B cell (primary cell): ENCODE measurements at places on chromosomes 3 and 15.

DNA sequence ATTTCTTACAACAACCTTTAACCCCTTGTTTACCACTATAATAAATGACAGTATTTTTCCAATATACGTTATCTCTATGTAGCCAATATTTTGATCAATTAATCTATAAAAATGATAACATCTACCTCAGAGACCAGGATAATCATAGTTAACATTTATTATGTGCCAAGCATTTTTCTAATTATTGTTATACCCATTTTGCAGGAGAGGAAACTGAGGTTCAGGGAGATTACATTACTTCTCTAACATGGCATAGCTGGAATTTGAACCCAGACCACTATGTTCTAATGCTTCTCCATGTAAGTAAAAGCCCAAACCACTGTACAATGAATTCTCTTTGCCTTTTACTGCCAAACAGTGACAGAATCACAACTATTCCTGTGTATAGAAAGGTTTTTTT, 113.4 kb upstream of the PFN2 start:
- H3K4me1 ChIP-seq = no peaks in the 10 kb centered on the region
- no peak overlapping the region for H3K27ac ChIP-seq
- no peaks in the 10 kb centered on the region for H3K36me3 ChIP-seq

GRCh38 chr3:159632851-159633250, 355.8 kb upstream of the IL12A start:
- no peaks in the 10 kb centered on the region for H3K27me3 ChIP-seq
- no peak overlapping the region for H3K27ac ChIP-seq
- no peak for DNase-seq
- no peak overlapping the region for H3K4me3 ChIP-seq
- no peaks in the 10 kb centered on the region for H3K36me3 ChIP-seq

DNA sequence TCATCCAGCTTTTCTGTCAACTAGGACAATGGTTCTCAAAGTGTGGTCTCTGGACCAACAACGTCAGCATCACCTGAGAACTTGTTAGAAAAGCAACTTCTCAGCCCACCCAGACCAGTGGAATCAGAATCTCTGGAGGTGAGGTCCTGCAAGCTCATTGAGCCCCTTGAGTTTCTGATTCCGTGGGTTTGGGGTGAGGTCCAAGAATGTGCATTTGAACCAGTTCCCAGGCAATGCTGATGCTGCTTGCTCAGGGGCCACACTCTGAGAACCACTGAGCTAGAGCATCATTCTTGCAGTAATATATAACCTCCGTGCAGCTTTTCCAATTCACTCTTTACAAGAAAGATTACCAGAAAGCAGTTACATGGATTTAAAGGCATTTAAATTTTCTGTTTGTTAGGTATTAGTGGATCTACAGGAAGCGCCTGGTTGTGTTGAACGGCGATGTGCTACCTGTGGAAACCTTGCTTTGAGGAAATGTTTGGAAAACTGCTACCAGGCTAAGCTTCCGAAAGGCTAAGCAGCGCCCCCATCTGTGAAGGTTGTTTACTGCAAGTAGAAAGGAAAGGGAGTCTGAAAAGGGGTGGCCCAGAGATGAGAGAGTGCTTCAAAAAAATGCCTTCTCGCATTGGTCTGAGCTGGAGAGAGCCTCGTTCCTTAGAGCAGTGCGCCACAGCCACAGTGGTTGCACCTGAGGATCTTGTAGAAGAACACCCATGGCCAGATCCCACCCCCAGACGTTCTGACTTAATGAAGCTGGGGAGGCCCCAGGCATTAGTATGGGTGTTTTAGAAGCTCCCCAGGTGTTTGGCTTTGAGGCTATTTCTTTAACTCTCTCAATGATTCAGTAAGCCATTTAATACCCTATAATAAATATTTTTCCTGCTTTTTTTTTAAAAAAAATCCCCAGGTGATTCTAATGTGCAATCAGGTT, 50.0 kb downstream of the RLBP1 start:
- H3K4me1 ChIP-seq = no peaks in the 10 kb centered on the region
- H3K27me3 ChIP-seq = no peaks in the 10 kb centered on the region
- no peak overlapping the region for H3K4me3 ChIP-seq
- DNase-seq = peak; percentile 26

DNA sequence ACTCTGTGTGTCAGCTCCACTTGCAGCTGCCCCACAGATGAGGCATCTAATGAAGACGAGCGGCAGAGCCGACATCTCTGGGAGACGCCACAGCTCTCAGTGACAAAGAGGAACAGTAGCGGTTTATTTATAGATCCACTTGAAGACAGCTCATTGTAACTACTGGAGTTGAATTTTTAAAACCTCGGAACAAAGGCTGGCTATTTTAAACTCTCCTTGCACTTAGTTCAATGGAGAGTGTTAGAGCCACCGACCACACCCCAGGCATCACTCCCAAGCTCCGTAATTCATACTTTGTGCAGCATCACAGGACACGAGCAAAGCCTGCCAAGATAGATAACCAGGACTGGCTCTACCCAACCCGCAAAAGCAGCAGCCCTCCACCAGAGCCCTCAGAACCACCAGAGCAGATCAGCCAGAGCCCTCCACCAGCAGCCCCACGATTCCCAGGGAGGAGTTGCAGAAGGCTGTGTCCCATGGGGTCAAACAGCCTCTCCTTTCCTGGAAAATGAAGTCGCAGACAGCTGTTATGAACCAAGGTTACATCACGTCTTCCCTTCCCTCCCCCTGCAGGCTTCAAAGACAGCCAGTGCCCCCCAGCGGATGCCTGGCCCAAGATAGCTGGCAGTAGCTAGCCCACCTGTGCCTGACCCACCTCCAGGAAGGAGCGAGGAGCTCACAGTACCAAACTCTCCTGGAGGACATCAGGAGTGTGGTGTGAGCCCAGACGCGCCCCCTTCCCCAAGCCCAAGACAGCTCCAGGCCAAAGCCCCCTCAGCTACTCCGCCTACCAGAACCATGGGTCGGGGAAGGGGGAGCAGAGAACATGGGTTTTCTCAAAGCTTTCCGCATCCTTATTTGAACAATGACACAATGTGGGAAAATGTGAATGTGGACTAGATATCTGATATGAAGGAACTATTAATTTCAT, 45.7 kb downstream of the POC1A start:
- no peak overlapping the region for H3K4me3 ChIP-seq
- no peak overlapping the region for H3K27ac ChIP-seq
- H3K36me3 ChIP-seq = no peaks in the 10 kb centered on the region

- H3K27me3 ChIP-seq = no peaks in the 10 kb centered on the region
- H3K4me1 ChIP-seq = peaks cover 21% of the 10 kb centered on the region
- no peak for DNase-seq
- H3K36me3 ChIP-seq = no peaks in the 10 kb centered on the region
- no peak overlapping the region for H3K4me3 ChIP-seq
These were observed 3.4 kb upstream of the AEN start for GRCh38 chr15:88617790-88618189.

DNA sequence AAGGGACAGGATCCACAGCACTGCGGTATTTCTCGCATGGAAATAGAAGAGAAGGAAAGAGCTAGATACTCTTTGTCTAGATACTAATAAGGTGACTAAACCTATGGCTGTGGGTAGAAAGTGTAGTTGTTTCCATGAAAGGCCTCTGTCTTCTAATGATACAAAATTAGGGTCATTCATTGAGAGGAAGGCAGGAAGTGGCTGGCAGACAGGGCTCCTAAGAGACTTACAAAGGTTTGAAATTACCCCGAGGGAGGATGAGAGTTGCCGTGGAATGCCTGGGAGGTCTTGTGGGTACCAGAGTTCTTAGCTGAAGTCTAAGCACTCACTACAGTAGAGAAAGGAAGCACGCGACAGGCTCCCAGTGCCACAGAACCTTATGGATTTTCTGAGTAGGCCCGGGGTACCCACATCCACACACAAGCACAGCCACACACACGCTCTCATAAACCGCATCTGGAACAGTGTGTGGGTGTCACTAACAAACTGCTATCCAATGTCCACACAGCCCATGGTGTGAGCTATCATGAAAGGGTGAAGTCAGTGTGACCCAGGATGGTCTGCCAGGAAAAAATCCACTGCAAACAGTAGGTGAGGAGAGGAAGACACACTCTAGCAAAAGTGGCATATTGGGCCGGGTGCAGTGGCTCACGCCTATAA, 221.4 kb downstream of the FAM43A start:
- H3K36me3 ChIP-seq = no peaks in the 10 kb centered on the region
- H3K27ac ChIP-seq = no peak overlapping the region
- no peak overlapping the region for H3K4me3 ChIP-seq
- H3K27me3 ChIP-seq = no peaks in the 10 kb centered on the region

DNA sequence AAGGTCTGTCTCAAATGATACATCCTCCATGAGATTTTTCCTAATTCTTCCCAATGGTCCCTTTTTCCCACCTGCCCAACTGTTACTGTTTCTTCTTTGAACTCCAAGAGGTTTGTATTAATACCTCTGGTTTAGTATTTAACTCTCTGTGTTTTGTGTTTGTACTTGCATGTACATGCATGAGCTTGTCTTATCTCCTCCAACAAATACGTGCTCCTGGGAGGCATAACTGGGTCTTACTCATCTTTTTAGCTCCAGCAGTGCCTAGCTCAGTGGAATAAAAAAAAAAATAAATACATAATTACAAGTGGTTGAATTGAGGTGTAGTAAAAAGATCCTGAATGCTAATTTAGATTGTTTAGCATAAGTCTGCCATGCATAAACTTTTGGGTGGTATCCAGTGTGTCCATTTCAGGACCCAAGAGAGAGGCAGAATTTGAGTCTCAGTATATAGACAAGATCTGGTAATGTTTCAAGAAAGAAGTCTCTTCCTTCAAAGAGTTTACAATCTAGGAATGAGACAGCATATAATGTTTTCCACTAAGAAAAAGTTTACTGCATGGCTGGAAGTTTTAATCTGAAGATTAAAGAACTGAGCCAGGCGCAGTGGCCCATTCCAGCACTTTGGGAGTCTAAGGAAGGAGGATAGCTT, 1.7 kb upstream of the LYSMD2 start:
- H3K27me3 ChIP-seq = no peaks in the 10 kb centered on the region
- H3K36me3 ChIP-seq = no peaks in the 10 kb centered on the region
- H3K4me1 ChIP-seq = peaks cover 36% of the 10 kb centered on the region
- H3K27ac ChIP-seq = no peak overlapping the region
- no peak for DNase-seq
- no peak overlapping the region for H3K4me3 ChIP-seq

DNA sequence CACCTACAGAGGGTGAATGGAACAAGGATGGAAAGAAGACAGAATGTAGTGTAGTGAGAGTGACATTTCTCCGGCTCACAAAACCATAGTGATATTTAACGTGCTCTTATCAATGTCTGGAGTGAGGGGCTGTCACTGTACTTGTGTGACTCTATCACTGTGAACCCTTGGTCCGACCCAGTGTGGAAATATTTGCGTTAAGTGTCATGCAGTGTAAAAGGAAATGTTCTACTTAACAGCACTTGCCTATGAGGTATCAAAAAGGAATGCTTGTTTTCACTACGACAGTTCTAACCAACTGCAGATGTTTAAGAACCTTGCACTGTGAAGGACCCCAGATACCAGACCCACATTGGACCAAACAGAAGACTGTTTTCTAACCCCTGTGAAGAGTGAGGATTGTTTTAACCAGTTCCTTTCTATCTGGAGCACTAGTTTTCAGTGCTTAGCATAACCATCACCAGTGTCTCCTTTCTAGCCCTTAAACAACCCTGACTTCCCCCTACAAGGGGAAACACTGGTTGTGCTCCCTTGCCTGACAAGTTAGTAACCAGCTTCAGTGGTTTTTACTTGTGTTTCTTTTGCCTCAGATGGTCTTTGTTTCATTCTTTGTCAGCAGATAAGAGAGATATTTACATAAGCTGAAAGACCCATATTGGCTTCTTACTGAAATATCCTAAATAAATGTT, 144.7 kb upstream of the ABHD17C start:
- H3K27ac ChIP-seq = no peak overlapping the region
- H3K27me3 ChIP-seq = peaks cover 4% of the 10 kb centered on the region
- H3K36me3 ChIP-seq = no peaks in the 10 kb centered on the region
- no peaks in the 10 kb centered on the region for H3K4me1 ChIP-seq

DNA sequence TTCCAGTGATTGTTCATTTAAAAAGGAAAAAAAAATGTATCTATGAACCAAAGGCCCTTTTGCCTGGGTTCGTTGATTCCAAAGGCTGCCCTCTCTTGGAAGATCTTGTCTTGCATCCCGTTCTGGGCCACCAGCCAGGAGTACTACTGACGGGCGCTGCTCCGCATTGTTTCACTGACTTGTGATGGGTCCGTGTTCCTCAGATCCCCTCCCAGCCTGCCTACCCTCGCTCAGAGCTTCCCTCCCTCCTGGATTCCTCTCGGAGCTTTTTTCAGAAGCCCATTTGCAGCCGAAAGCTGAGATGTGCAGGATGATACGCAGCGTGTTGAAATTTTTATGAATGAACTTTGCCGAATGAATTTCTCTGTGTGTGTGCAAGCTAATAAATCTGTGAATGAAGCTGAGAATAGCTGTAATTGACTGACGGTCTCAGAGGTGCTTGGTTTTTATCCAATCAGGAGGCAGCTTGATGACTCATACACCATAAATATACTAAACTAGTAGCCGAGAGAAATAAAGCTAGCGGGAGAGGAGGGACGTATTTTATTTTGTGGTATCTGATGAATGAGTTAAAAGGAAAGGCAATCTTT, at the start of gene SHC4:
SHC4 (minus strand) TSS at position 396 of the 590 bp plus-strand sequence. CDS start 904 bp downstream, outside the sequence.
- H3K4me1 ChIP-seq = peaks cover 21% of the 10 kb centered on the region
- H3K4me3 ChIP-seq = peak within 1 kb of the TSS; percentile 30
- H3K36me3 ChIP-seq = no peaks in the 10 kb centered on the region
- peaks cover 21% of the 10 kb centered on the region for H3K27me3 ChIP-seq

DNA sequence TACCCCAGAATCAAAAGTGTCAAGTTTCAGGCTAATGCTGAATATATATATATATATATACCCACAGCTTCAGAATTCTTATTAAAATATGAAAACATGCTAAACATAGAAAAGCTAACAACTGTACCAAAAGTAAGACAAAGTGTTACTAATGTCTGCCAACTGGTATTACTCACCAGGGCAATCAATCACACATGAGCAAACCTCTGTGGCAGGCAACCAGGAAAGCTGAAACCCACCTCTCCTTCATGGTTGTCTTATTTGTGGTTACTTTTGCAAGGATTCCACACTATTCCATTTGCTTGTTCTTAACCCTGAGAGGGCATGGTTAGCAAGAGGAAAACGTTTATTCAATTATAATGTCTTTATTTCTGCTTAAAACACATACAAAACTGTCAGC, 512.3 kb upstream of the MDFIC2 start:
- no peak overlapping the region for H3K4me3 ChIP-seq
- no peak overlapping the region for H3K27ac ChIP-seq
- no peaks in the 10 kb centered on the region for H3K36me3 ChIP-seq

DNA sequence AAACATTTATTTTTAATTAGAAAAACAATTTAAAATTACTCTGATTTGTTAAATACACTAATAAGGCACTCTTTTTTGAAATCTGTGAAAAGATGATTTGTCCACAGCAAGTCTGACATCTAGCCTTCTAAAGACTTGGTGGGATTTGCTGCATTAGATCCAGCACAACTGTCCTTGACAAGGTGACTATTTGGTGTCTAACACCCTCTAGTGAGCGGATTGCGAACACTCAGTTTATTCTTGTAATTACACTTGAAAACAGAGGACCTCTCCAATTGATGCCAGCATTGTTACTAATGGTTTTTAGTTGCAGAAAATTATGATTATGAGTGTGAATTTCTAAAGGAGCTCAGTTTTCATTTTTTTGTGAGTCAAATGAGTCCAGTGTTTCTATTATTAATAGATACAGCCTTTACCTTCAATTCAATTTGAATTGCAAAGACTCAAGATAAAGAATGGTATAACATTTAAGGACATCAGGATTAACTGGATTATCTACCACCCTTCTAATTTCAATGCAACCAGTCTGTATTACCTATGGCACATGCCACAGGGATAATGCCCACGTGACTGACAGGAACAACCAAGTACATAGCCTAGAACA, 29.7 kb upstream of the STRIT1 start:
- H3K27ac ChIP-seq = no peak overlapping the region
- H3K4me3 ChIP-seq = no peak overlapping the region
- DNase-seq = peak; percentile 50
- no peaks in the 10 kb centered on the region for H3K4me1 ChIP-seq
- H3K36me3 ChIP-seq = no peaks in the 10 kb centered on the region
- H3K27me3 ChIP-seq = no peaks in the 10 kb centered on the region
